ENCODE measurements at places on chromosomes 2 and 18.

DNA sequence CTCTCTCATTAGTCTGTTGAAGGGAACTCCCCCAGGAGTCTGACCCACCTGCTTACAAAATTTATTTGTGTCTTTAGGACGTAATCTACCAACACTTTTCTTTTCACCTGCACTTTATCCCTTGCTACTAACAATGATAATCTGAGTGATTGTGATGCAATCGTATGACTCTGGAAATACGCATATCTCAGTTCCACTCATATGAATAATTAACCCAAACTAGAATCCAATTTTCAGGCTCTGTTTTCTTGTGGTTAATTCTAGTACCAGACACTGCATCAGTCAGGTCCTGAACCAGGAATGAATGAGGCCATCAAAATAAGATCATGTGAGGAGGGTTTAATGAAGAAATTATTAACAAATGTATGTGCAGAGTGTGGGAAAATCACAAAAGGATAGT, 158.4 kb upstream of the SRD5A2 start:
- no peak for DNase-seq

GRCh38 chr2:71665168-71666093, 212.1 kb downstream of the DYSF start:
- peak; percentile 29 for DNase-seq

- DNase-seq, result no peak
Observed at GRCh38 chr2:181724662-181725061, 44.3 kb upstream of the NEUROD1 start.

GRCh38 chr18:35634323-35634722, 52.8 kb downstream of the GALNT1 start:
- DNase-seq, result peak; percentile 48

DNA sequence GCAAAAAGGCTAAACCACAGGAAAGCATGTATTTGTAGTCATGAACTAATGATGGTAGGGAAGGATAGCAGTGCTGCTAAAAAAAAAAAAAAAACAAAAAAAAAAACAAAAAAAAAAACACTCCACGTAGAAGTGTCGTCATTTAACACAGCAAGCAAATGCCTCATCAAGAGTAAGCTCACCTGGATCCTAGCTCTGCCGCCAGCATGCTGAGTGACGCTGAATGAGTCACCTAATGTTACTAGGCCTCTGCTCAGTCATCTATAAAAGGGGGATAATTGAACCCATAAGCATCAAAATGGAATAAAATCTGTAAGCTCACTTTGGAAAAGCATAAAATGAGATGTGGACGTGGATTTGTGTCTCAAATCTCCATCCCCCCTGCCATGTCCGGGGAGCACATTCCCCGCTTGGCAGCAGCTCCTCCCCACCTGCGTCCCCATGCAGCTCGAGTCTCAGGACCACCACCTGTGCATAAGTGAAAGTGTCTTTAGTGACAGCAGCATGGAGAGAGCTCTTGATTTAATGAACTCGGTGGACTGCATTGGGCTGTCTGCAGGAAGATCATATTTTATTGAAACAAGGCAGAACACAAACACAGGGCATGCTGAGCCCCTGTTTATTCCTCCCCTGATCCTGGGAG, 427.5 kb downstream of the LRATD1 start:
- no peak for DNase-seq

GRCh38 chr2:61420991-61421544, 49.8 kb downstream of the USP34 start:
- no peak for DNase-seq

GRCh38 chr2:38201784-38202183, 125.8 kb upstream of the CYP1B1 start:
- DNase-seq, result no peak

DNA sequence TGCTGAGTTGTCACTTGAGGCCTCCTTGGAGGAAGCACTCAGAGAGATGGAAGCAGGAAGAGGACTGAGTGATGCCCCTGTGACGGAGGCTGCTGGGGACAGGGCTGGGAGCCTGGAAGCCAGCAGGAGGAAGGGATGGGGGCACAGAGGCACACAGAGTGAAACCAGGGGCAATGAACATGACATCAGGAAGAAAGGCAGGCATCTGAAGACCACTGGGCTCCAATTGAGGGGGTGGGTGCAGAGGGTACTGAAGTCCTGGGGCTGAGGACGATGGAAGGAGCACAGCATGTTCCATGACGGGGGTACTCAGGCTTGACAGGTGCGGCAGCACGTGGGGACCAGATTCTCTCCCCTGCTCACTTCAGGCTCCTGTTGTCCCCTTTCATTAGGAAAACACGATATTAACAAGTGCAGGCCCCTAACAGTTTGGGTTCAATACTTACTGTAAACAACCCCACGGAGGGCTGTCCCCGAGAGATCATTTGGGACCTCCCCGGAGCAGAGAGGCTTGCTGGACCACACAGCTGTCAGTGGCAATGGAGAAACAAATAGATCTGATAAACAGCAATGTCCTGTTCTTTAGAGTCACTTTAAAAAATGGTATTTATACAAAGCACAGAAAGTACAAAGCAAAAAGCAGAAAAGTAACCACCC, 8.7 kb downstream of the INPP5D start:
- no peak for DNase-seq

DNA sequence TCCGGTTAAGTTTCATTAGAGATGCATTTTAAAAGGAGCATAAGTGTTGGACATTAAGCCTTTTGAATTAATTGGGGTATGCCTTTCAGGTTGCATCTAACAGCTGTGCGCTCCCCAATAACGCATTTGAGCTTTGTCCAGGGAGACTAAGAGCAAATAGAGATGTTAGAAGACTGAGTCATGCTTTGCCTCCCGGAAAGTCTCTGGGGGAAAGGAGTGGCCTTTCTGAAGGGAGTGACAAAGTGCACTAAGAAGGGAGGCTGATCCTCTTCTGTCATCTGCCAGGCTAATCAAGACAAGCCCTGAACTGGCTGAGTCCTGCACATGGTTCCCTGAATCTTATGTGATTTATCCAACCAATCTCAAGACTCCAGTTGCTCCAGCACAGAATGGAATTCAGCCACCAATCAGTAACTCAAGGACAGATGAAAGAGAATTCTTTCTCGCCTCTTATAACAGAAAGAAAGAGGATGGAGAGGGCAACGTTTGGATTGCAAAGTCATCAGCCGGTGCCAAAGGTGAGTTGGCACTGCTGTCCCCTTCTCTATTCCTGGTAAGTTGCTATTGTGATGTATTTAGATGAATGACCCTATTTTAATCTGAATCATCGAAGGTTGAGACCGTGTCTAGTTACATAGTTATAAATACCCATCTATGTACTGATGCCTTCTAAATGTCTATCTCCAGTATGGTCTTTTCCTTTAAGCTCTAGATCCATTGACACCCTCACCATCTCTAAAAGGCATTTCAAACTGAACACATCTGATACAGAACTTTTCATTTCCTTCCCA, 12.1 kb downstream of the TTL start:
- peak; percentile 78 for DNase-seq

- DNase-seq, result no peak
Observed at GRCh38 chr2:188395903-188396689, 104.4 kb downstream of the GULP1 start.

DNA sequence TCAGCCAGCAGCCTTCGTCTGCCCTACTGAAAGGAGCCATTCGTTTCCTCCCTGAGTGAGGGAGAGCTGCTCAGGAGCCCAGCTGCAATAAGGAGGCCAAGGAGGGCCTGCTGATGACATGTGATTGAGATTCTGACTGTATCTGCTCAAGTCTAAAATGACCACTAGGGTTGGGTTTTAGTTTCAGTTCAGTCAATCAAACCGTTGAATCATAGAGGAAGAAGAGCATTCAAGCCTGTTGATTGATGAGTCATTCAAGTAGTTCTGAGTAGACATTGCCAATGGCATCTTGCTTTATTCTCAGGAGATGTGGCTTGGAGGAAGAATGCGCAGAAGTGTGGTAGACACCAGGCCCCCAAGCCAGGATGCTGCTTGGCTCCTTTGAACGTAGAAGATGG, 19.9 kb upstream of the BCL2L11 start:
- no peak for DNase-seq
